ENCODE measurements at places on chromosomes 5 and 9.

GRCh38 chr5:117103703-117104102 is 529.1 kb upstream of the SEMA6A start:
- DNase-seq: no peak

GRCh38 chr9:120693700-120694008 is 20.6 kb downstream of the MEGF9 start:
- no peak for DNase-seq

DNA sequence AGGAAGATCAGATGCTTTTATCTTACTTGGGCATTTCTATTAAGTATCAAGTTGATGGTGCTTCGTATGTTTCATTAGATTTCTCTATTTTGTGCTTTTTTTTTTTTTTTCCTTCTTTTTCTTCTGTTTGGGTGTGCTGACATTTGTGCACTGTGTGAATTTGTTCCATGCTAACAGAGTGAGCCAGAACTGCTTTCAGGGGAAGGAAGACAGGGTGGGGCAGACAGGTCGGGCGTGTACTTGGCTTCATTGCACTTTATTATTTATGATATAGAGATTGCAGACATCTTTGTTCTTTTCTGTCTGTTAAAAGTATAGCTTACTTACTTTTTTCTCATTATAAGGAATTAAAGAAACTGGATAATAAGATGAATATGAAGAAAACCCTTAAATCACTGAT is 112.2 kb downstream of the FGF18 start:
- DNase-seq: no peak

DNA sequence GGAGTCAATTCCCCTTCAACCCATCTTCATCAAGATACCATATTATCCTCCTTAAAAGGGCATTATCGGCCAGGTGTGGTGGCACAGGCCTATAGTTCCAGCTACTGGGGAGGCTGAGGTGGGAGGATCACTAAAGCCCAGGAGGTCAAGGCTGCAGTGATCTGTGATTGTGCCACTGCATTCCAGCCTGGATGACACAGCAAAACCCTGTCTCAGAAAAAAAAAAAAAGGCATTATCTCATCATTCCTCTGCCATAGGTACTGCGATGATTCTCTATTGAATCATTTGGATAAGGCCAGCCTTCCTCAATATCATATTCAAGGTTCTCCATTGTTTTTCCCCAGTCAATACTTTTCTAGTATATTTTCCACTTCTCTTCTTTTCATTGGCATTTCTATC is 39.2 kb upstream of the RAB3C start:
- no peak for DNase-seq

DNA sequence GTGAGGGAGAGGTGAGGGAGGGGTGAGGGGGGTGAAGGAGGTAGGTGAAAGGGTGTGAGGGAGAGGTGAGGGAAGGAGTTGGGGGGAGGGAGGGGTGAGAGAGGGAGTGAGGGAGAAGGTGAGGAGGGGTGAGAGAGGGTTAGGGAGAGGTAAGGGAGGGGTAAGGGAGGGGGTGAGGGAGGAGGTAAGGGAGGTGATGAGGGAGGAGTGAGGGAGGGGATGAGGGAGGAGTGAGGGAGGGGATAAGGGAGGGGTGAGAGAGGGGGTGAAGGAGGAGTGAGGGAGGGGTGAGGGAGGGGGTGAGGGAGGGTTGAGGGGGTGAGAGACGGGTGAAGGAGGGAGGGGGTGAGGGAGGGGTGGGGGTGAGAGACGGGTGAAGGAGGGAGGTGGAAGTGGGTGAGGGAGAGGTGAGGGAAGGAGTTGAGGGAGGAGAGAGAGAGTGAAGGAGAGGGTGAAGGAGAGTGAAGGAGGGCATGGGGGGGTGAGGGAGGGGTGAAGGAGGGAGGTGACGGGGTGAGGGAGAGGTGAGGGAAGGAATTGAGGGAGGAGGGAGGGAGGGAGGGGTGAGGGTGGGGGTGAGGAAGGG is 18.5 kb downstream of the NINJ1 start:
- DNase-seq: no peak

DNA sequence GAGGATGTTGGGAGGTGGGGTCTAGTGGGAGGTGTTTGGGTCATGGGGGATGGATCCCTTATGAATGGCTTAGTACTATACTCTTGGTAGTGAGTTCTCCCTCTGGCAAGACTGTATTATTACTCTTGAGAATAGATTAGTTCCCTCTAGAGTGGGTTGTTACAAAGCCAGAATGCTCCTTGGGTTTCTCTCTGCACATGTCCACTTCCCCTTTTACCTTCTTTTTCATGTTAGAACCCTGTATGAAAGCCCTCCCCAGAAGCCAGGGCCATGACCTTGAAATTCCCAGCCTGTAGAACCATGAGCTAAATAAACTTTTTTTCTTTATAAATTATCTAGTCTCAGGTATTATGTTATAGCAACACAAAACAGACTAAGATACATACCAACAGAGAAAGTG is 31.1 kb downstream of the SLC24A2 start:
- DNase-seq: no peak

- no peak for DNase-seq
Measured at GRCh38 chr5:9104571-9105339, 441.1 kb downstream of the SEMA5A start.

GRCh38 chr9:77968506-77968905 is 63.1 kb downstream of the GNAQ start:
- no peak for DNase-seq

DNA sequence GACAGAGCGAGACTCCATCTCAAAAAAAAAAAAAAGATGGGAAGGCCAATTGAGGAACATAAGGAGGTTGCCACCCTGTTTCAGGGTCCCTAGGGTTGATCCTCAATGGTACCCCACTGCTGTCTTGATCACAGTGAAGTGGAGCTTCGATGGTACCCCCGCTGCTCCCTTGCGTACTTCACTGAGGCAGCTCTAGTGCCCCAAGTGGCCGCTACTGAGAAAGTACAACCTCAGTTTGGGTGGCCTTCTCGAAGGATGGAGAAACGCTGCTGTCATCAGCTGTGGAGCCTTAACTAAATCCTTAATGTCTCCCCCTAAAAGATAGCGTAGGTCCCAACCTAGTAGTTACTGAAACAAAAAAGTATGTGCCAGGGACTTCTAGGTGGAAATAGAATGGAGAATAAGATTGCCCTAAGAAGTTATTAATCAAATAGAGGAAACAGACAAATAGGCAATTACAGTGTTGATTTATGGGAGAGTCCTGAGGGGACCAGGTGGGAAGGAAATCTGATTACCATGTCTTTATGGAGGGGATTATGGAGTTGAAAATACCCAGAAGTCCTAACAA is 6.3 kb downstream of the TESK1 start:
- DNase-seq: peak; percentile 62

DNA sequence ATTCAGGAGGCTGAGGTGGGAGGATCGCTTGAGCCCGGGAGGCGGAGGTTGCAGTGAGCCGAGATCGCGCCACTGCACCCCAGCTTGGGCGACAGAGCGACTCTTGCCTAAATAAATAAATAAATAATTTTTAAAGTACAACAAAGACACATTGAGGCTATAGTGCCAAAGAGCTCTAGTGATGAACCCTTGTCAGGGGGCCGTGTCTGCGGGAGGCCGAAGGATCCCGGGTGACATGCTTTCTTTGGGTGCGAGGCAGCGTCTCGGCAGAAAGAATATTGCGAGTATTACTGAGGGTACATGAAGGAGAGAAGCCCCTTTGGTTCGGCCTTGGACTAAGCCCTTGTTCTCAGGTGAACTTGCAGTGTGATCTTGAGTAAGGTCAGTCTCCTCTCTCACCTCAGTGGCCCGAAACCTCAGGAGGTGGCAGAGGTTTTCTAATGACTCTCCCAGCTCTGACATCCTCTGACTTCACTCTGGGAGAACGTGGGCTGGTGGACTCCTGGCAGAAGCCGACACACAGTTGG is 397 bp upstream of the RECK start:
- DNase-seq: no peak
